ENCODE measurements at places on chromosomes 1 and 21.

DNA sequence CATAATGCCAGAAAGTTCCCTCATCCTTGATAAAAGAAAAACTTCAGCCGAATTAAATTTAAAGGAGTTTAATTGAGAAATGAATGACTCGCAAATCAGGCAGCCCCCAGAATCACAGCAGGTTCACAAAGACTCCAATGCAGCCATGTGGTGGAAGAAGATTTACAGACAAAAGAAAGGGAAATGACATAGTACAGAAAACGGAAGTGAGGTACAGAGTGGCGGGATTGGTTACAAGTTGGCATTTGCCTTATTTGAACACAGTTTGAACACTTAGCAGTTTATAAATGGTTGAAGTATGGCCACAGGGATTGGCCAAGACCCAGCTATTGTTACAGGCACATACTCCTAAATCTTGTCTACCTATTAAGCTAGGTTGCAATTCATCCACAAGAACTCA is 46.6 kb downstream of the HIVEP3 start:
- no peak for DNase-seq

- DNase-seq = no peak
Measured at GRCh38 chr1:83114136-83114834, 884.6 kb downstream of the TTLL7 start.

GRCh38 chr1:245790441-245790840 is 635.7 kb downstream of the KIF26B start:
- no peak for DNase-seq

- DNase-seq = no peak
Measured at GRCh38 chr1:70465911-70466310, 54.8 kb downstream of the CTH start.

DNA sequence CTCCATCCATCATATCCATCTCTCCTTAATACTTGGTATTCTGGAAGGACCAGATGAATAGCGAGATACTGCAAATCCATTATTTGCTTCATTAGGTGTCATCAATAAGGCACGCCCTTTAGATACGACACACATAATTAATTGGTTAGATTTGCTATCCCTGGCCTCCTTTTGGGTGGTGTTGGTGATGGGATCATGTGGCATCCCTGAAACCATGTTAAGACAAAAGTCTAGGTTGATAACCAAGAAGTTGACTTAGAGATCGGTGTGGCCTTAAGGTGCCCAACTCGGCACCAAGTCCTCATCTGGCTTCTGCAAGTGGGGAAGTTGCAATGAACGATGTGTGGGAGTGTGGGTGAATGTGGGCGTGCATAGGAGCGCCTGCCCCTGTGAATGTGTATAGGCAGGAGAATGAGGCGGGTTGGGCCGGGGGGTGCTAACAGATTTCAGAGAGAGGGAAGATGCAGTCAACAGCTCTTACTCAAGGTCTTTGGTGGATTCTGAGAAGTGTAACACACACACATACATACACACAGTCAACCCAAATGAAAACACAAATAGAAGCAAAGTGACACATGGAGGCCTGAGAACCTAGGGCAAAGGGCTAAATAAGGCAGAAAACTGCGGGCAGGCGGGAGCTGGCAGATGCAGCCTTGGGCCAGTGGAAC is 415.7 kb upstream of the ESRRG start:
- no peak for DNase-seq

DNA sequence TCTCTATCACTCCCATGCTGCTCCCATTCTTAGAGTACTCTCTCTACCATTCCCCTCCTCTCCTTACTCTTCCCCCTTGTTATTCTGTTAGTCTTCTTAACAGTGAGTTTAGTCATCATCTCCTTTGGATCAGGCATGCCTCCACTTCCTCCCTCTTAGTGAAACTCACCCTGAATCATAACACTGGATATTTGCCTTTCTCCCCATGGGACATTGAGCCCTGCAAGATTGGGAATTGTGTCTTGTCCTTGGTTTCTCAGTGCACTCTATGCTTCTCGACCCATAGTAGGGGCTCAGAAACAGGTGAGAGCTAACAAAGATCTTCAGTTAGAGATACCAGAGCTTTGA is 68.3 kb upstream of the GCLM start:
- no peak for DNase-seq

GRCh38 chr1:230622151-230622550 is 20.1 kb upstream of the COG2 start:
- peak; percentile 49 for DNase-seq

DNA sequence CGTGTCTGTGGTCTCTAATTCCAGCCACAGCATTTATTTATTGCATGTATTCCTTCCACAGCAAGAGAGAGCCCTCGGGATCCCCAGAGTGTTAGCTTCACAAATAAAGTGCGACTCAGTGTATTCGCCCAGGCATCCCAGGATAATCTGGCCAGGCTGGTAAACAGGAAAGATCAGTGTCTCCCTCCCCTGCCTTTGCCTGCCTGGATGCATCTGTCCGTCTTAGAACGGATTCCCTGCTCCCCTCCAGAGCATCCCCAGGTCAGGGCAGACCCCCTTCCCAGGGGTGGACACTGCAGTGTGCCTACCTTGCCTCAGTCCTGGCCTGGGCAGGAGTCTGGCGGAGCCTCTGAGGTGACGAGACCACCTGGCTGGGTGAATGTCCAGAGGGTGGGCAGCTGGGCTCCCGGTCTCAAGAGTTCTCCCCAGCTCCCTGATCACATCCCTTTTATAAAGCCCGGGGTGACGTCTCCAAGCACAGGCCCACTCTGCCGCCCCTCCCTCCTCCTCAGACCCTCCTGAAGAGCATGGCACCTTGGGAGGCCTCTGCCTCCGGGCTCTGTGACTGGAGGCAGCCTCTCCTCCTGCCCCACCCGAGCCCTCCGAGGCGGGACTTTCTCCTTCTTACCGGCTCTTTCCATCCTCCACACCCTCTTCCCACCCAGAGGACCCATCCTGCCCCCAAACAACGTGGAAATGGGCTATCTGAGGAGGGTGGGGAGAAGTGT is at the start of gene KISS1:
Gene KISS1, minus strand, starts transcription at position 424 of the 728 bp plus-strand sequence. CDS start 3,615 bp downstream, outside the sequence.
- peak; percentile 38 for DNase-seq

- DNase-seq = no peak
Measured at GRCh38 chr1:56459260-56459659, 120.1 kb downstream of the PLPP3 start.

DNA sequence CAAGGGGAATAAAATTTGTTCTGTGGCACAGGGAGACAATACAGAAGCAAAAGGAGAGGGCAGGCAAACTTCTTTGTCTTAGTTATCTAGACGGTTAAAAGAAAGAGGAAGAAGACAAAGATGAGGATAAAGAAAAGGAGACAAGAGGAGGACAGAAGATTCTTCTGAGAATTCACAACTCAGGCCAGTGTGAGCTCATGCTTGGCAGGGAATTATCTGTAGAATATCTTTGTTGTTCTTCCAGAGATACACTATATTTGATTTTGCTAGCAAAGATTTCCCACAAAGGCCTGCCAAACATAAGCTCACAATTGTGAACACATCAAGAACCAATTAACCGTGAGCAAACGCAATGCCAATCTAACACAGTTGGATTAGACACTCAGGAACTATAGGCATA is 21.4 kb downstream of the SLC16A1 start:
- no peak for DNase-seq

- no peak for DNase-seq
Measured at GRCh38 chr1:204219971-204220616, 6.3 kb upstream of the GOLT1A start.

- peak; percentile 67 for DNase-seq
Measured at GRCh38 chr1:153881751-153882150, 41.0 kb downstream of the GATAD2B start.

DNA sequence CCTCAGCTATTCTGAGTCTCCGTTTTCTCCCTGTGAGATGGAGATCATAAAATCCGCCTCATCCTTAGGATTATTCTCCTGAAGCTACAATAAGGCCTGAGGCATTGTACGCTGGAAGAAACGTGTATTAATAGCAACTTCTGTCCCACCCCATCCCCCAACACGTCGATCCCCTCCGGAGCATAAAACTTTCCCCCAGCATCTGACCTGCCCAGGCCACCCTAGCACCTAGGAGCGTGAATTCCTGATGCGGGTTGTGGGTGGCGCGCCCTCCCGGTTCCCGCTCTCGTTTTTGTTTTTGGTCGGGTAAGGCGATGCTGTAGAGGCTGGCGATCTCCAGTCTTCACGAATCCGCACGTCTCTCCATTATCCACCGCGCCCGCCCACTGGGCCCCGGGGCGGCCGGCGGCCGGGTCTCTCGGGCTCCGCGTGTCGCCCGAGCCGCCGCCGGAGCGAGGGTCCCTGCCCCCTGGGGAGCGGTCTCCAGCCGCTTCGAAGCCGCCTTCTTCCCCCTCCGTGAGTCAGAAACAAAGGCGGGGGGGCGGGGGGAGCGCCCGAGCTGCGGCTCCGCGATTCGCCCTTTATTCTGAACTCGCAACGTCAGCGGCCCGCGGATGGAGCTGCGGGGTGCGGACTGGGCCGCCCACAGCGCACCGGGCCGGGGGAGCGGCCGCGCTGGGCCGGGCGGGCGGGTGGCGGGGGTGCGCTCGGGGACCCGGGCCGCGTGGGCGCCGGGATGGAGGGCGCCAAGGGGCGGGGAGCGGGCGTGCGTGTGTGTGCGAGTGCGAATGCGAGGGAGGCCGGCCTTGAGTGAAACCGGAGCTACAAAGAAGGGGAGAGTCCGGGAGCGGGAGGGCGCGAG is at the start of gene PLEKHO1:
Gene PLEKHO1, plus strand, starts transcription at position 646 of the 862 bp plus-strand sequence. CDS start 342 bp downstream, outside the sequence.
- peak; percentile 87 for DNase-seq

GRCh38 chr1:54370287-54370989 is 35.8 kb downstream of the SSBP3 start:
- DNase-seq = peak; percentile 25

DNA sequence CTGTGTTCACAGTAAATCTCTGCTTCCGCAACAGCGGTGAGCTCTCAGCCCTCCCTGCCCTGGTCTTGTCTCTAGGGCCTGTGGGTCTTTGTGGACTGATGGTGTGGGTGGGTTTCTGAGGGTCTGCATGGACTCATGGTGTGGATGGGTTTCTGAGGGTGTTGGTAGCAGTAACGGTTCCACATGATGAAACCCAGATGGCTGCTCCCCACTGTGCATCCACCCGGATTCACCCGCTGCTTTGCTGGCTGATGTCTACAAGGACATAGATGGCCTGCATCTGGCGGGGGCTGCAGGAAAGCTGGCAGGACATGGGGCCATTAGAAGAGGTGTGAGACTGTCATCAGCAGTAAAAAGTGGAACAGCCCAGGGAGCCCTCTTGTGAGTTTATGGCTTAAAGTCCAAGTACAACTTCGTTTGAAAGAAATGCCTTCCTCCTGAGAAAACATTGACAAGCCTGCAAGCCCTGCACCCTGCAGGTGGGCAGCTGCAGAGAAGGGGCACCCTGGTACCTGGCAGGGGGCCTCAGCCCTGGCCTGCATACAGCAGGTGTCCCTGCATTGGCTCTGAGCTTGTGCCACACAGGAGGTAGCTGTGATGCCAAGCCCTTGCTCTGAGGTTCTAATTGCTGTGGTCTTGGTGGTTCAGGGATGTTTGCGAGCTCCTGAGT is 156.9 kb upstream of the COL6A1 start:
- no peak for DNase-seq

DNA sequence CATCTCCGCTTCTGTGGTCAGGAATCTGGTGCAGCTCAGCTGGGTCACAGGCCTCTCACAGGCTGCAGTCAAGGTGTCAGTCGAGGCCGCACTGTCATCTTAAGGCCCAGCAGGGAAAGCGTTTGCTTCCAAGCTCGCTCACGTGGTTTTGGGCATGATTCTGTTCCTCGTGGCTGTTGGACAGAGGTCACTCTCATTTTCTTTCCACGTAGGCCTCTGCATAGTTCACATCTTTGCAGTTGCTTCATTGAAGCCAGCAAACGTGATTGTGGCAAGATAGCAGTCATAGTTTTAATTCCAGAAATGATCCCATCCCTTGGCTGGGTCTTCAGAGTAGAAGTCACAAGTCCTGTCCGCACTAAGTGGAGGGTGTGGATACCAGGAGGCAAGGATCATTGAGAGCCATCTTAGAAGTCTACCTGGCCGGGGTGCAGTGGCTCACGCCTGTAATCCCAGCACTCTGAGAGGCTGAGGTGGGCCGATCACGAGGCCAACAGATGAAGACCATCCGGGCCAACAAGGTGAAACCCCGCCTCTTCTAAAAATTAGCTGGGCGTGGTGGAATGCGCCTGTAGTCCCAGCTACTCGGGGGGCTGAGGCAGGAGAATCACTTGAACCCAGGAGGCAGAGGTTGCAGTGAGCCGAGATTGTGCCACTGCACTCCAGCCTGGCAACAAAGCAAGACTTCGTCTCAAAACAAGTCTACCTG is 24.5 kb downstream of the NECAP2 start:
- no peak for DNase-seq

DNA sequence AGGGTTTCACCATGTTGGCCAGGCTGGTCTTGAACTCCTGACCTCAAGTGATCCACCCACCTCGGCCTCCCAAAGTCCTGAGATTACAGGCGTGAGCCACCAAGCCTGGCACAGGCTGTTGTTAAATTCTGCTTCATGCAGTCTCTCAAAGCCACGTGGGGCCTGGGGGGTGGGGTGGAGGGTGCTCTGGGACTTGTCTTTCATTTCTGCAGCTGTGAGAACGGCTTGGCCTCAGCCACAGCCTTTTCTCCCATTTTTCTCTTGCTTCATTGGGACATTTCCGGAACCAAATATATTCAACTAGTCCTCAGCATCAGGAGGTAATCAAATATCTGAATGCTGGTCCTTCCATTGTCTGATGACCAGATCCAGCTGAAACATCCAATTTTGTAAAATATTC is 27.6 kb upstream of the KCNE2 start:
- no peak for DNase-seq

GRCh38 chr1:244010191-244010590 is 40.9 kb upstream of the ZBTB18 start:
- no peak for DNase-seq

DNA sequence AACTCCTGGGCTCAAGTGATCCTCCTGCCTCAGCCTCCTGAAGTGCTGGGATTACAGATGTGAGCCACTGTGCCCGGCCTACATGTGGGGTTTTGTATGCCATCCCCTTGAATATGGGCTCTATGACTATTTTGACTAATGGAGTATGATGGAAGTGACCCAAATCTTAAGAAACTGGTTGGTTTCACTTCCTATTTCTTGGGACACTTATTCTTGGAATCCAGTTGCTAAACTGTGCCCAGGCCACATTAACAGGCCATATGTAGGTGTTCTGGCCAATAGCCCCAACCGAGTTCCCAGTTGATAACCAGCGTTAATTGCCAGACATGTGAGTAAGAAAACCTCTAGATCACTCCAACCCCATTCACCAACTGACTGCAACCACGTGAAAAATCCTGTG is 36.3 kb upstream of the CLIC4 start:
- DNase-seq = no peak

- DNase-seq = no peak
Measured at GRCh38 chr1:86616871-86617270, 70.0 kb downstream of the CLCA4 start.

- DNase-seq = no peak
Measured at GRCh38 chr1:10617931-10618885, 143.5 kb downstream of the PEX14 start.

GRCh38 chr1:204358605-204359004 is 1.1 kb downstream of the PLEKHA6 start:
- DNase-seq = peak; percentile 70

- no peak for DNase-seq
Measured at GRCh38 chr1:200154069-200154767, 126.7 kb downstream of the NR5A2 start.

GRCh38 chr1:204975568-204976235 is 67.3 kb upstream of the CNTN2 start:
- DNase-seq = peak; percentile 89

- DNase-seq = peak; percentile 62
Measured at GRCh38 chr1:233060461-233060994, 110.1 kb downstream of the NTPCR start.

- no peak for DNase-seq
Measured at GRCh38 chr1:1144122-1144842, 28.4 kb upstream of the C1orf159 start.
